Cortex of kidney (tissue), 1 donor: ENCODE measurements at places on chromosomes 4 and X.

DNA sequence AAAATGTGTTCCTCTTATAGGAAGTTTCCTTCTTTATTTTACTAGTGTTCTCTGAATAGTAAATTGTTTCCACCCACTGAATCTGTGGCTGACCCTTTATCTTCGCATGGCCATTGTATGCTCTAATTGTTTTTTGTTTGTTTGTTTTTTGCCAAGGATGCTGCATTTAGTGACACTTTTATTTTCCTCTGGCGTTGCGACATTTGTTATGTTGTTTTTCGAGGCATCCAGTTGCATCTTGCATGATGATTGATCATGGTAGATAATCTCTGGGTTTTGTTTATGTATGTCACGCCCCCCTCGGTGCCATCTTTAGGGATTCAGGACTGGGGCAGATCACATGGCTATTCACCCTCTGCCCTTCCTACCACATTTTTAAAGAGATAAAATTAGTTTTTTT is 2.2 kb downstream of the NMU start:
- no peak for DNase-seq

GRCh38 chr4:23889814-23890341 is at the start of gene PPARGC1A:
Gene PPARGC1A, minus strand, starts transcription at chr4:23890047. Its CDS starts 90 bp downstream, at chr4:23889957.
- DNase-seq: no peak

- DNase-seq: no peak
These were observed at the start of gene XKRX for GRCh38 chrX:100928660-100929613. Gene XKRX, minus strand, starts transcription at chrX:100928917. Its CDS starts 613 bp downstream, at chrX:100928304.

DNA sequence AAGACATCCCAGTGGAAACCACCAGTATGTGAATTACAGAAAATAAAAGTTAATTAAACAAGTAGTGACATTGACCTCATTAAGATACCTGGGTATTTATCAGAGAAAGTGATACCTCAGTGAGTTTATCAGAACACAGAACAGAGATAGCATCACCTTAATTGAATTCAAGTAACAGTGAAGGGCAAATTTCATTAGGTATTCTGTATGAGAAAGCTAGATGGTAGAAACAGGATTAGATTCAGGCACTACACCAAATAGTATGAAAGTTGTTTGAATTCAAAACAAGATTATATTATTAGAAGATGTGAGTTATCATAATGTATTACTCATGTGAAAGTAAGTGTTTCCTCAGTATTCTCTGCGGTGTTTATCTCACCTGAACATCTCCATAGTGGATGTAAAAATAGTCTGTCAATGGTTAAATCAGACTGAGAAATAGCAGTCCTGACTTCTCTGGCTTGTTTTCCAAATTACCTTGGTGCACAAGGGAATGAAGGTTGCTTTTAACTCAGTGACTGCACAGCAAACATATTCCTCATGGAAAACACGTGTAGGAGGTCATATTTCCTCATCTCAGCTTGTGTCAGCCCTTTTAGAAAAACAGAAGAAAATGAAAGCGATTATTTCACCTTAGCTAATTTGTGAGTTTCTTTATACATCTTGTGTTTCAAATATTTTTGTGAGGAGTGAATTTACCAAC is 79.9 kb upstream of the PCDH18 start:
- DNase-seq: no peak

DNA sequence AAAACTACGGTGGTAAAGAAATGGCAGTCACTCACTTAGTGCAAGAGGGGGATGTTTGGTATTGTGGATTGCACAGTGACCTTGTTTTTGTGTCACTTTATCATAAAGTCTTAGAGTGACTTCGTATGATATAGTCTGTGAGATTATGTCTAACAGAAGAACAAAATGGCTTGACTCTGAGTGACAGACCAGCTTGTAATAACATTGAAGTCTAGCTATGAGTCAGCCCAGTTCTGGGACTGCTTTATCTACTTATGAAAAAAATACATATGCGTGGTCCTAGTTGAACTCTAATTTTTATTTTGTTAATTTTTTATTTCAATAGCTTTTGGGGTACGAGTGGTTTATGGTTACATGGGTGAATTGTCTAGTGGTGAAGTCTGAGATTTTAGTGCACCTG is 20.0 kb downstream of the DCLK2 start:
- DNase-seq: no peak

GRCh38 chrX:131677655-131678628 is 134.1 kb downstream of the OR13H1 start:
- no peak for DNase-seq

GRCh38 chr4:144213371-144213770 is 72.9 kb upstream of the GYPA start:
- DNase-seq: no peak

- no peak for DNase-seq
These were observed 17.4 kb upstream of the PDCL2 start for GRCh38 chr4:55609393-55609866.

DNA sequence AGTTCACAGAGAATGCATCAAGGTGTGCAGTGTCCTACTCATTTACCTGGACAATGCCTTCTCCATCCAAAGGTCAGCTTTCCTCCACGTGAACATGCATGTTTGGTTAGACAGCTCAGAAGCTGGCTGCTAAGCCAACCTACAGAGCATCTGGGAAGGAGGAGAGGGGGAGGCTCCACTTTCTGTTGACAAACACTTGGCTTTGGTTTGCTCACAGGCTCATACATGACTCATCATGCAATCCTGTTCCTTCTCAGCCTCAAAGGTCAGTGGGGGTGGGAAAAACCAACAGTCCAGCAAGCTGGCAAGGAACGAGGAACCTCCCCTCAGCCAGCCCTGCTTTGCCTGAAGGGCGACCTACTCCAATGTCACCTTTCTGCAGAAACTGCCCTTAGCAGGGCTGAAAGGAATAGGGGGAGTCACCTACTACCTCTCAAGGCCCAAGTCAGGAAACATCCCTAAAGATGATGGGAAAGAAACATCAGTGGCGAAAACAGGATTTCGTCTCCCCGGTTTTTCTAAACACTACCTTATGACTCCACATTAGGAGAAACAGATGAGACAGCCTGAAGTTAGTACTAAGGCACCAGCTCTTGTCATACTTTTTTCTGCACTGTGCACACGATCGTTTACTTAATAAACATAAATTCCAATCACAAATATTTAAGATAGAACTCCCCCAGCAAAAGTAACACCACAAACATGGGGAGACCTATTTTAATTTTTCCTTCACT is 37.9 kb downstream of the RELL1 start:
- no peak for DNase-seq

- no peak for DNase-seq
These were observed 265.3 kb downstream of the FRMPD4 start for GRCh38 chrX:12403474-12404082.

DNA sequence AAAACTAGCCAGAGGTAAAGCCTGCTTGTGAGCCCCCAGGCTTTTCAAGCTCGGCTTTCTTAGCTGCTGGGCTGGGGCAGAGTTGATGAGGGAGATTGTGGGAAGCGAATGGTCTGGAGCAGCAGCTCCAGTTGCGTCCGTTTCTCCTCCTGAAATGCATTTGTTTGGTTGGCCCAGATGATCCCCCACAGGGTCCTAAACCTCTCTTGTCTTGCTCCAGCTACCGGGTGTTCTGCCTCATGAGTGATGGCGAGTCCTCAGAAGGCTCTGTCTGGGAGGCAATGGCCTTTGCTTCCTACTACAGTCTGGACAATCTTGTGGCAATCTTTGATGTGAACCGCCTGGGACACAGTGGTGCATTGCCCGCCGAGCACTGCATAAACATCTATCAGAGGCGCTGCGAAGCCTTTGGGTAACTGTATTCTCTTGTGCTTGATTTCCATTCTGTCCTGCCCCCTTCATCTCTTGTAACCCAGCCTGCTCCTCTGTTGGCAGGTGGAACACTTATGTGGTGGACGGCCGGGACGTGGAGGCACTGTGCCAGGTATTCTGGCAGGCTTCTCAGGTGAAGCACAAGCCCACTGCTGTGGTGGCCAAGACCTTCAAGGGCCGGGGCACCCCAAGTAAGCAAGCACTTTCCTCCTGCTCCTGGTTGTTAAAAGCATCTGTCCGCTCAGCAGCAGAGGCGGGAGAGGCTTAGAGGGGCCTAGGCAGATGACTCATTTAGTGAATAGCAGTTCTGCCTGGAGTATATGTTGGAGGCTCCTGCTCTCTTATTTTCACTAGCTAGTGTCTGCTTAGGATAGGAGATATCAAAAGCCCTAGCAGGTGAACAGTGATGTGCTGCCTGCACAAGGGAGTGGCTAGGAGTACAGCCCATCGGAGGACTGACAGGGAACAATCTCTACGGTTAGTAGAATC is 15.3 kb downstream of the TKTL1 start:
- no peak for DNase-seq

DNA sequence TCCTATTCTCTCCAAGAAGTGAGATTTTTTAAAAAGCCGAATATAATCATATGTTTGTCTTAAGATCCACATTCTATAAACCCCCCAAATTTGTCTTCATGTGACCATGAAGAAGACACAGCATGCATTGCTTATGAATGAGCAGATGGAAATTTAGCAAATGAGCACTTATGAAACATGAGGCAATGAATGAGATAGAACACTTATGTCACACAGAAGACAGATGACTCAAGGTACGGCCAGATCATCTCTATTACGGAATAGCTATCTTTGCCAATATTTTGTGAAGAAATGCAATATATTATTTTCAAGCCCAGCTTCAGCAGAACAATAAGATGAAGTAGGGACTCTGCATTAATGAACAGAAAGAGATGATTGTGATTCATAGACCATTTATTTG is 21.4 kb downstream of the PHEX start:
- no peak for DNase-seq

- no peak for DNase-seq
These were observed 29.2 kb upstream of the CCNI start for GRCh38 chr4:77104791-77105540.

GRCh38 chr4:31714238-31714637 is 994.1 kb downstream of the PCDH7 start:
- no peak for DNase-seq

- no peak for DNase-seq
These were observed 46.8 kb downstream of the CRLF2 start for GRCh38 chrX:1165535-1166196.

DNA sequence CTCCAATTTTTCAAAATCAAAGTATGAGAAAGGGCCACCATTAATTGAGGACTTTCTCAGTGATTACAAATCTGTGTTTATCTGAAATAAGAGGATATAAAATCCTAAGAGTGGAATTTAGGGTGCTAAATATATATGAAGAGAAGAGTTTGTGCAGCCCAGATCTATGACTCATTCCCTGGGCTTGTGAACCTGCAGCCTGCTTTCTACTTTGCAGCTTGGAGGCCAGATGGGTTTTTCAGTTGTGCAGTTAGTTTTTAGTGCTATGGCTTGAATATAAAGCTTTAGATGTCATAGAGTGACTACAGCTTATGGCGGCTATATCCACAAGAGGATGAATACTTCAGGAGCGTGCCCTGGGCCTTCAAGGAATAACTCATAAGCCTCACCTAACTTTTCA is 1391.1 kb downstream of the FSTL5 start:
- DNase-seq: no peak

- no peak for DNase-seq
These were observed 57.7 kb upstream of the SEC24B start for GRCh38 chr4:109375778-109376414.

DNA sequence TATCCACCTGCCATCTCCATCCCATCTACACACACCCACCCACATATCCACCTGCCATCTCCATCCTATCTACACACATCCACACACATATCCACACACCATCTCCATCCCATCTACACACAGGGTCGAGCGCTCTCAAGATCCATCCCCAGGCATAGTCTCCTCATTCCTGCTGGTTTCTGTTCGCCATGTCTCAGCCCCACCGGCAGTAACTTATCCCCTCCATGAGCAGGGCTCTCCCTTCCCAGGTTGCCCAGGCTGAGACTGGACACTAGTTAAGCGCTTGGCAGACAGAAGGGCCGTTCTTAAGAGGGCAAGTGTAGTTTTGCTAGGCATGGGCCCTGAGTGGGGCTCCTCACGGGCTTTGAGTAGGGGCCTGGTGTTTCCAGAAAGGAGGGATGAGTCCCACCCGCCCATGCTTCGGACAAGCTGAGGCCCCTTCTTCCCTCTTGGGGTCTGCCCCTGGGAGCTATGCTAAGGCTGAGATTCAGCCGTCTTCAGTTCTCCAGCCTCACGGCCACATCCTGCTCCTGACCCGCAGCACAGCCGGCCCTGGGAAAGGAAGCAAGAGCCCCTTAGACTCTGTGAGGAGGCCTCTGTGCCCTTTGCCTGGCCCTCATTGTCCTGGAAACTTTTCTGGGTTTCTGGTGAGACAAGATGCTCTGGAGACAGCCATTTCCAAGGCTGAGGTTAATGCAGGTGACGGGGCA is 20.4 kb downstream of the TMEM271 start:
- no peak for DNase-seq

GRCh38 chr4:47791965-47792364 is 45.9 kb downstream of the CORIN start:
- DNase-seq: no peak

GRCh38 chr4:73520821-73521220 is 39.3 kb downstream of the AFM start:
- DNase-seq: no peak

GRCh38 chr4:185839194-185839712 is 27.3 kb upstream of the SORBS2 start:
- DNase-seq: no peak

- DNase-seq: no peak
These were observed 2.4 kb downstream of the ZNF141 start for GRCh38 chr4:340011-340410.

GRCh38 chr4:121198251-121198650 is 34.1 kb upstream of the TNIP3 start:
- no peak for DNase-seq

GRCh38 chrX:137151403-137151802 is 117.6 kb upstream of the GPR101 start:
- no peak for DNase-seq

DNA sequence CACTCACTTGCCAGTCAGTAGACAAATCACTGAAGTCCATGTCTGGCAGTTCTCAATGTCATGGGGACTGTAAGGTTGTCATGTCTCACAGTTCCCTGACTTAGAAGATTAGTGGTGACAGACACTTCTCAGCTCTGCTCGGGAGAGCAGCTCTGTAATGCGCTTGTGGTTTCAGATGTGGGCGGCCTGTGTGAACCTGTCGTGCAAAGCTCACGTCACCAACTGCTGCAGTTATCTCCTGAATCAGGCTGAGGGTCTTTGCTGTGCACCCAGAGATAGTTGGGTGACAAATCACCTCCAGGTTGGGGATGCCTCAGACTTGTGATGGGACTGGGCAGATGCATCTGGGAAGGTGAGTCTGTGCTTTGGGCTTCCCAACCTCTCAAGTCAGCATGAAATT is at the start of gene IL9R:
IL9R (plus strand) TSS at position 261 of the 400 bp plus-strand sequence; CDS start at position 325, 64 bp downstream.
- no peak for DNase-seq

GRCh38 chrX:100076031-100076430 is 334.0 kb downstream of the PCDH19 start:
- no peak for DNase-seq

GRCh38 chrX:71616672-71617529 is 1.4 kb downstream of the CXCR3 start:
- no peak for DNase-seq

DNA sequence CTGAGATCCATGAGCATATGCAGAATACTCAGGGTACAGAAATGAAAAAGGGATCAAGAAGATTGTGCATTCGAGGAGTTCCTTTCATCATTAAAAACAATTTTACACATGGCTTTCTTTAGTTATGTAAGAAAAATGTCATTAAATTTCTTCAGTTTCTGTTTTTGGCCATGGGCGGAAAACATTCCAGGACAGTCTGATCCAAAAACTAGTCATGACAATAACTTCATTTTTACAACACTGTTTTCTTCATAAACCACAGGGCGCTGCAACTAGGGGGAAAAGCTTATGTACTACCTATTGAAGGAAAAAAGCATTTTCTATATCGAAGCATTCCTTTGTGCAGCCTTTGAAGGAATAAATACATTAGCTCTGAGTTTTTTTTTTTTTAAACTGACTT is 28.2 kb downstream of the IL13RA1 start:
- no peak for DNase-seq
